Effector CD4-positive, alpha-beta T cell (primary cell): ENCODE measurements at places on chromosomes 7 and 10.

DNA sequence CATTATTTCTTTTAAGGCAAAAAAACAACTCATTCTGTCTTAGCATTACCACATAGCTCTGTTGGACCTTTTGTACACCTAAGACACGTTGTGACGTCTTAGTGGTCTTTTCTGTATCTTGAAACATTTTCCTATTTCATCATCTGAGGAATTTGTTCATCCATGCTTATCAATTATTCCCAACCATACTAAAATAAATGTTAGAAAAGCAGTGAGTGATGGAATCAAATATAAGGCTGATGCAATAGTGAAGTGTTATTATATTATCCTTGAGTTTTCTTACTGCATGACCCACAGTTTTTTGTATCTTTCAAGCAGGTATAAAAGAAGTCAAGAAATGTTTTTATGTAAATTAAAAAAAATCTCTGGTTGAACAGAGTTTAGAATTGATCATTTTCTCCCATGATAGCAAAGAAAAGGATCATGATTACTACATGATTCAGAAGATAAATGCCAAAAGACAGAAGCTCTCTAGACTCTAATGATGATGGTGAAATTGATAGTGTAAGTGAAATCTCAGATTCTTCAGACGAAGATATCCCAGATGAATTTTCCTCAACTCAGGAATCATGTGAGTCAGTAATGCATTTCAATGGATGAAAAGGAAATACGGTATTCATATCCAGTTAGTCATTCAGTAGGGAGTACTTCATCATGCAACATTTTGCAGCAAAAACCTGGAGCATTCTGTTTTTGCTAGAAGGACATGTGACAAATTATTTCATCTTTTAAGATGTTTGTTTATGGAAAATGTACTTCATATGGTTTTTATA, 51.4 kb downstream of the CELF2 start:
- DNase-seq, result no peak

DNA sequence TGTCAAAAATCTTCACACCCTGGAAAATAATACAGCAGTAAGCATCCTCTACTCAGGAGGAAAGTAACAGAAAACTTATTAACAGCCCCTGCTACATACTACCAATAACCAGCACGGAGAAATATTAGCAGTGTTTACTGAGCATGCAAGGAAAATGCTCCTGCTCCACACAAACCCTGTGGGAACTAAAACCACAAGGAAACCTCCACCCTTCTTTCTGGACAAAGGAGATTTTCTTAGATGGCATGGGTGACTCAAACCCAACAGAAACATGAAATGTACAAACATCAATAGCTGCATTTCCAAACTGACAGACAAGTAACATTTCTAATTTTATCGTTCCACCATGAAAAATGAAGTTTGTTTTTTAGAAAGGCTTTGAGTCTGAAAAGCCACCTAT, 113.4 kb downstream of the VPS41 start:
- DNase-seq, result no peak

DNA sequence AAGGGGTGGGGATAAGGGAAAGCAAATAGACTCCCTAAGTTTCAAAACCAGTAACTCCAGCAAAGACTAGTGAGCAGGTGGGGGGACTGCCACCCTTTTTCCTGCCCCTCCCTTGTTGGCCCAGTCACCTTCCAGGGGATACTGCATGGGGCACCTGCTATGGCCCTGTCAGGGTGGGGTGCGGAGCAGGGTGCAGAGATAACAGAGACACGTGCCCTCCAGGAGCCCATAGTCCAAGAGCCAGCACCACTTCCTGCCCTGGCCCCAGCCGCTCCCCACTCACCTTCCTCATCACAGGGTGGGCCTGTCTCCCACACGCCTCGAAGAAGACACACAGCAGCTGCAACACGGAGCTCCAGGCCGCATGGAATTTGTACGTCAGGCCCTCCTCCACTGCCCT, 20.6 kb downstream of the RRP12 start:
- DNase-seq, result no peak

DNA sequence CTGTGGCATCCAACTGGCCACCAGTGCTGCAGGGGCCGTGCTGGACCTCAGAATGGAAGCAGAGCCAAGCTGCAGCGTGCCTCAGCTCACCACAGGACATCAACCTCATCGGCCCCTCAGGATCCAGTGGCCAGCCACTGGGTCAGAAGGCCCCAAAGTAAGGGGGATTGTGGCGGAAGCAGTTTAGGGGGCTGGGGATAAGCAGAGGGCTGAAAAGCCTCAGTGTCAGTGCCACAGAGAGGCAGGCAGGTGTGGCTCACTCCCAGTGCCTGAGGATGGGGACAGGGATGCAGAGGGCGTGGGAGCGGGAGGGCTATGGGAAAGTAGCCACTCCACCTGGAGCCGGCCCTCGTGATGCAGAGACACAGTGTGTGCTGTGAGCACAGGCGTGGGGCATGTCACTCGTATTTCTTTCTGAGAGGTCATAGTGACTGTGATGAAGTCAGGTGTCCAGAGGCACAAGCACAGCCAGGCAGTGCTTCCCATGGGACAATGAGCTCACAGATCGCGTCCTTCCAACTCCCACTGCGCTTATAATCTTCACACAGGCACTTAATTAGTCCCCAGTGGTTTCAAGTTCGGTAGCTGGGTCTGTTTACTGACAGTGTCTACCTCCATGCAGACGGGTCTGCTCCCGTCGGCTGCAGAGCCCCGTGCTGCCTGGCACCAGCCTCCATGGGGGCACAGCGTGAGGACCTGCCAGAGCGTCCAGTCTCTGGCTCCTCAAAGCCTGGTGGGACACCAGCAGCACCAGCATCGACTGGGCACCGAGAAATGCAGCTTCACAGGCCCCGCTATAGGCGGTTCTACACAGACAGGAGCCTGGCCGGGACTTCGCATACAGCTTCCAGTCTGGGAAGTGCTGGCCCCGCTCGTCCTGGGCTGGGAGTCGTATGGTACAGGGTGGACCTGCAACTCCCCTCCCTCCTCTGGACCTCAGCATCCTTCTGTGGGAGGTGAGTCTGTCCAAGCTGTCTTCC, 42.9 kb upstream of the CNPY1 start:
- no peak for DNase-seq

DNA sequence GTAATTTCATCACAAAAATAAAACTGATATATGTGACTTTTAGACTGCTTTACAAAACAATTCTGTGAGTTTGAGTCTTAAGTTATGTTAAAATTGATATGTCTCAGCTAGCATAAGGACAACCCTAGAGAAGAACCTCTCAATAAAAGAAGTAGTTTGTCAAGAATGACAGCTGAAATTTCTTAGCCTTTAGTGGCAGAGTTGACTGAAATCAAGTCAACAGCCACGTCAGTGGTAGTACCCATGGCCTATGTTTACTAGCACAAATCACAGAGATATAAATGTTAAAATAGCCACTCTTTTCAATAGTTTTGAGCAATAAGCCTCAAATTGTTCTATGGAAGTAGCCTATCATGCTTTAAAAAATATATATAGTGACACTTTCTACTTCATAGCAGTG, 138.9 kb upstream of the FERD3L start:
- DNase-seq, result no peak

- DNase-seq, result no peak
These were observed 232.4 kb downstream of the SLC25A13 start for GRCh38 chr7:96089511-96089910.

DNA sequence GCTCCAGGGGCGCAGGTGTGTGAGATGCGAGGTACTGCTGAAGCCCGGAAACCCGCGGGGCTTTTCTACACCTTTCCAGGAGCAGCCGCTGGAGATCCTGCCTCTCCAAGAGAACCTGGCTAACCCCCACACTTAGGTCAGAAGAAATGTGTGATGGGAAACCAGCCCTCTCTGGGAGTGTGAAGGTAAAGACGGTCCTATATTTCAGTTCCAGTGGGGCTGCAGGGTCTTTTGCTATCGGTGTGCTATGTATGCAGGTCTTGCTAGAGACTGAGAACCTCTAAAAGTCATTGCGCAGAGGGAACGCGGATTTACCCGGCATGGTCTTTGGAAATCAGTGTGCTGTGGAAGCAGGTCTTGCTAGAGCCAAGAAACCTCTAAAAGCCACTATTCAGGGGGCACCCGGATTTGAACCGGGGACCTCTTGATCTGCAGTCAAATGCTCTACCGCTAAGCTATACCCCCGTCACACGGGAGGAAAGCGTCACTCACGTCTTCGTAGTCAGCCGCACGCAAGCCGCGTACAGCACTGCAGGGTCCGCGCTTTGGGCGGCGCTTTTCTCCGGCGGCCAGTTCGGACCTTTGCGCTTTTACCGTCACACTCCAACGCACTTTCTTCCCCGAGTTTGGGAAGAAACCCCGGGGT, 46.0 kb downstream of the ZNF777 start:
- peak; percentile 26 for DNase-seq

DNA sequence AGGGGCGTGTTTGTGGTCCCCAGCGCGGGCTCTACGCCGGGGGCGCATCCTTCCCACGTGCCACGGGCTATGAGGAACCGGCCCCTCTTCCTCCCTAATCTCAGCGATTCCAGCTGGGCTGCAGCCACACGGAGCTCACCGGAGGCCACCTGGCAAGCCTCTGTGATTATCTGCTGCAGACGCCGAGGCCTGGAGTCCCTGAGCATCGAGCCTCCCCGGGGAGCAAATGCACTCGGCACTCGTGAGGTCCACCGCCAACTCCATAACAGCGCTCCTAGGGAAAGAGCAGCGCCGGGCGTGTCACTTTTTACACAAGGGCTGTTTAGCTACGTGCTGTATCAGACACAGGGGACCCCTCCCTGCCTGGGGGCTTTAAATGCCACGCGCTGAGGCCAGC, 101.2 kb downstream of the DYNC2I1 start:
- no peak for DNase-seq

GRCh38 chr7:148698397-148699023, at the start of gene CUL1:
CUL1 (plus strand) TSS chr7:148698903; CDS start chr7:148730123, 31,220 bp downstream.
- DNase-seq, result peak; percentile 77

DNA sequence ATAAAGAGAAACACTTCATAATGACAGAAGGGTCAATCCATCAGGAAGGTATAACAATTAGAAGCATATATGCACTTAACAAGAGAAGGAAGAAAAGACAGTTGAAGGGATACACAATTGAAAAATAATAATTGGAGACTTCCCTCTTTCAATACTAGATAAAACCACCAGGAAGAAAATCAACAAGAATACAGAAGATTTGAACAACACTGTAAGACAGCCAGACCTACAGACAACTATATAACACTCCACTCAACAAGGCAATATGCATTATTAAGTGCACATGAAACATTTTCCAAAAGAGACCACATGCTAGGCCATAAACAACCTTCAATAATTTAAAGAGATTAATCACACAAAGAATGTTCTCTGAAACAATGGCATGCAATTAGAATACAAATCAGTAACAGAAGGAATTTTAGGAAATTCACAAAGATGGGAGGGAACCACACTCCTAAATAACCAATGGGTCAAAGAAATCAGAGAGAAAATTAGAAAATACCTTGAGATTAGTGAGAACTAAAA, 35.1 kb downstream of the ZNF438 start:
- DNase-seq, result no peak

DNA sequence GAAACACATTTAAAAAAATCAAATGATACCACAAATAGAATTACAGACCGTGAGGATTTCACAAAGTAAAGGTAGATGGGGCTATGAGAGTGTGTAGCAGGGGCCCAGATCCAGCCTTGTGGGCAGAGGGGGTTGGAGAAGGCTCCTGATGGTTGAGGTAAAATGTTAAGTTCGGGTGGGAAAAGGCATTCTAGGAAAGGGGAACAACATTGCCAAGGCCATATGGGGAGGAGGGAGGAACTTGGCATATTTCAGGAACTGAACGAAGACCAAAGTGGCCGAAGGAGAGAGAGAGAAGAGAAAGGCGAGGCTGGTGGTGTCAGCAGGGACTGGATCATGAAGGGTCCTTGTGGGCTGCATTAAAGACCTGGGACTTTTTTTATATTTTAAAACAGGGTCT, 98.9 kb downstream of the CARD11 start:
- DNase-seq, result no peak

DNA sequence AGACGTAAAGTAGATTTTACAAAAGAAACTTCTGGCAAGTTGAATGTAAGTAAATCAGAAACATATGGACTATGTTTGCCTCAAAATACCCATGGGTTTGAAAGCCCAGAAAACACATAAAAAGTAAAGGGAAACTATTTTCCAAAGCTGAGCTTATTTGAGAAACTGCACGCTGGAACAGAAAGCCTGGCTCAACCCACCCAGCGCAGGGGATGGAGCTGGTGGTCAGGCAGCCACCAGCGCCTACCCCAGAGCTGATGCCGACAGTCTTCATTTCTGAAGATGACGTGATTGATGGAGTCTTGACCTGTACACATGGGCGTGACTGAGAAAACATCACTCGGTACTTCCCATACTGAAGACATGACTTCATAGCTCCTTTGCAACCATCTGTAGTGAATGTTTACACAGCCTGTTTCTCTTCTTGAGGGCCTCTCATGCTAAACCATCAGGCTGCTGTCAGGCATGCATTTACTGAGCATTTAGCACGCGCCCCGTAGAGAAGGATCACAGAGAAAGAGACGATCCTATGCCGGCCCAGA, 232.6 kb upstream of the AUTS2 start:
- no peak for DNase-seq

DNA sequence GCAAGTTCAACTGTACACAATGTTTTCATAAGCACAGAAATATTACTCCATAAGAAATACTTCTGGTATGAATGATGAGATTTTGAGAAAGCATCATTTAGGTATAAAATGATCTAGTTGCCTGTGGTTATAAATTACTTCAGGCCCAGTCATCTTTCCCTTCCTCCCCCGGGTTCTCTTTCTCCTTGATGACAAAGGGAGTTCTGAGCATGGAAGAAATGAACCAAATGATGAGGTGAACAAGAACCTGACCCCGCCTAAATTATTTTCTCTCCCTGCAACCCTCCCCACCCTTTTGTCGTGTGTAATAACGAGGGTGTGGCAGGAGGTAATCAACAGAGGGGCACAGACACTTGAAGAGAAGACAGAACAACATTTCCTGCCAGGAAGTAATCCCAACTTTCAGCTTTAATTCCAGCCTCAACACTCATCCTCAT, 319.6 kb upstream of the SP8 start:
- no peak for DNase-seq

- DNase-seq, result no peak
These were observed 436.7 kb downstream of the TNS3 start for GRCh38 chr7:47145186-47145725.

DNA sequence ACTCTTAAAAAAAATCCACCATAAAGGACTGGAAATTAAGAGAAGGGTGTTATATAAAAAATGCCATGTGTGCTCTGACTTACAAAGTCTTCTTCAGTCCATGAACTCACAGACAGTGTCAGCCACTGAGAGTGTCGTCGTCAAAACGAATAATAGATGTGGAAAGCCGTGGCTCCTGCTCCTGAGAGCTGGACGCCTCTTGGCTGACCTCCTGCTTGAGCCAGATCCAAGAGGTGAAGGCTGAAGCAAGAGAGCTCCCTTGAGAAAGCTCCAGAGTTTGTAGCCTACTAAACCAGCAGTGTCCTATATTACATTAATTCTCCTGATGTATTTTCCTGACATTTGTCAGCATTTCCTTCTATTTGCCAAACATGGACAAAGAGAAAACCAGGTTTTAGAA, 234.3 kb upstream of the C7orf33 start:
- no peak for DNase-seq

DNA sequence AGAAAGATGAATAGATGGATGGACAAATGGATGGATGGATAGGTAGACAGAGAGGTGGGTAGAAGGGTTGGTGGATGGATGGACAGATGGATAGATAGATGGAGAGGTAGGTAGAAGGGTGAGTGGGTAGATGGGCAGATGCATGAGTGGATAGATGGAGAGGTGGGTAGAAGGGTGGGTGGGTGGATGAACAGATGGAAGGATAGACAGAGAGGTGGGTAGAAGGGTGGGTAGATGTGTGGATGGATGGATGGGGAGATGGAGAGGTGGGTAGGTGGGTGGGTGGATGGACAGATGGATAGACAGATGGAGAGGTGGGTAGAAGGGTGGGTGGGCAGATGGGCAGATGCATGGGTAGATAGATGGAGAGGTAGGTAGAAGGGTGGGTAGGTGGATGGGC, 10.9 kb upstream of the ASB10 start:
- no peak for DNase-seq
